ENCODE measurements at places on chromosomes 7 and 10. TPM values are rescaled to one million over a fixed set of nuclear protein-coding genes. Genes with fewer than 3 reads are reported as not detected.

The FKBP6 gene
- polyA plus RNA-seq: not detected

The FAM25G gene
- polyA plus RNA-seq: not detected

The DNMBP gene
- polyA plus RNA-seq: 17.0 TPM

The SRGN gene
- polyA plus RNA-seq: 52.3 TPM

The CYP3A4 gene
- polyA plus RNA-seq: not detected

The CARD11 gene
- 125 TPM for polyA plus RNA-seq

The ARMC3 gene
- polyA plus RNA-seq: not detected

The WNT8B gene
- polyA plus RNA-seq: not detected

The BEND7 gene
- 0.10 TPM for polyA plus RNA-seq

The UNCX gene
- polyA plus RNA-seq: not detected

The STOX1 gene
- 0.07 TPM for polyA plus RNA-seq

The WNT2 gene
- polyA plus RNA-seq: not detected

DNA sequence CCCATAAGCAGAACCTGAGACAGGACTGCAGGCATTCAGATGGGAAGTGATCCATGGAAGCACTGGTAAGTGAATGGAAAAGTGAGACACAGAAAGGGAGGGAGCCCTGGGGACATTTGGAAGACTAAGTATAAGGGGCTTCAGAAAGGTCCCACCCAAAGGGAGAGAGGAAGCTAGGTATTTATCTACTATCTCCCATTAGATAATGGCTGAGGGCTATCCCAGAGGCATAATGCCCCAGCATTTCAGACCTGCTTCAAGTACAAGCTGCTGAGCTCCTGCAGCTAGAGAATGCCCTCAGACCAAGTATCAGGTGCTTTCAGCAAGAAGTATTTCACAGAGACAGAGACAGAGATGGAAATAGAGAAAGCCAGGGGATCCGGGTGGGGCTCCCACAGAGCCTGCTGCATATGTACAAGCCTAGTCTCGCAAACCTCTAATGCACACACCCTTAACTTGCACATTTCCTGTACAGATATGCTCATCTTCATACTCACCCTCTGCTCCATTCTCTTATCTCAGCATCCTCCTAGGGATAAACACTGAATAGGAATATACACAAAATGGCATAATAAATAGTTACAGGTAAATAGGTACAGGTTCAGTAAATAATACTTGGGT is 20.2 kb downstream of the KDM7A start:
- DNase-seq: no peak

GRCh38 chr7:147199868-147200267 is 1083.3 kb downstream of the CNTNAP2 start:
- no peak for DNase-seq

DNA sequence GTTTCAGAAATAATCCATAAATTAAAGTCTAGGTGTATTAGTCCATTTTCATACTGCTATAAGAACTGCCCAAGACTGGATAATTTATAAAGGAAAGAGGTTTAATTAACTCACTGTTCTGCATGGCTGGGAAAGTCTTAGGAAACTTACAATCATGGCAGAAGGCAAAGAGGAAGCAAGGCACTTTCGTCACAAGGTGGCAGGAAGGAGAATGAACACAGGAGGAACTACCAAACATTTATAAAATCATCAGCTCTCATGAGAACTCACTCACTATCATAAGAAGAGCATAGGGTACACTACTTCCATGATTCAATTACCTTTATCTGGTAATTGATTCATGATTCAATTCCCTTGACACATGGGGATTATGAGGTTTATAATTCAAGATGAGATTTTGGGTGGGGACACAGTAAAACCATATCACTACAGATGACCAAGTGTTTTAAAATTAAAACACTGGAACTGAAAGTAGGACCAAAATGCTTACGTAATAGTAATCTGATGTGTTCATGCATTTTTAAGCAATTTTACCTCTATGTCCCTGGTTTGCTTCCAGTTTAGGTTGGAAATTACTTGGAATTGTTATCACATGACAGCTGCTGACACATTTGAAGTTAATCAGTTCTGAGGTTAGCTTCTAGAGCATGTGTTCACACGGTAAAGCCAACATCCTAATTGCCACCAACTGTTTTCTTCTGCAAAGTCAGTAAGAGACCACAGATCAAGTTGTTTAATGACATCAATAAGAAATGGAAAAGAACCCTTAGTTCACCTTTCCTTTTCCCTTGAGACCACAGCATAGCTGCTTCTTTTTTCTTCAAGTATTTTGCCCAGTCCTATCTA is 48.4 kb upstream of the SEMA3C start:
- no peak for DNase-seq

- DNase-seq: no peak
Measured at GRCh38 chr7:473211-473734, 46.4 kb downstream of the PDGFA start.

DNA sequence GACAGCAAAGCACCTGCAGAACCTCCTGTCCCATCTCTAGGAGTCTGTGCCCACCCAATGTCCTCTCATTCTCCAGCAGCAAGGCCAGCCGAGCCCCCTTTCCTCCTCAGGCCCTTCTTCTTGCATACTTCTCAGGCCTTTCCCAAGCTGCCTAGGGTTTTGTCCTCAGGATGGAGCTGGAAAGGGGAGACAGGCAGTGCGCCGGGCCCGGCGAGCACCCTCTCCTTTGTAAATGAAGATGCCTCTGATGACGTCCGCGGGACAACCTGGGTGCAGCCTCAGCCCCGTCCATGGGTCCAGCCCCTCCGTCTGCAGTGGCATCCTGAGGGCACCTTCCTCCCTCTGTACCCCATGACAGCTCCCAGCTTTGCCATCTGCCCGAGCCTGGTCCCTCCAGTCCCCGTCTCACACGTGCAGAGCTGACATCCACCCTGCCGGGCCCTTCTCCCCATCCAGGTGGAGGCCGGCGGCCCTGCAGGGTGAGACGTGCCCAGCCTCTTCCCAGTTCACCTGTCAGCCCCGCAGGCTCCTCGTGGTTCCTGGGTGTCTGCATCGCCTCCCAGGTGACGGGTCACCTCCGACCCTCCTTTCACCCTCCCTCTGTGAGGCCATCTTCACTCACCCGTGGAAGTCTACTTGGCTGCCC is 36.4 kb downstream of the JAKMIP3 start:
- DNase-seq: no peak

DNA sequence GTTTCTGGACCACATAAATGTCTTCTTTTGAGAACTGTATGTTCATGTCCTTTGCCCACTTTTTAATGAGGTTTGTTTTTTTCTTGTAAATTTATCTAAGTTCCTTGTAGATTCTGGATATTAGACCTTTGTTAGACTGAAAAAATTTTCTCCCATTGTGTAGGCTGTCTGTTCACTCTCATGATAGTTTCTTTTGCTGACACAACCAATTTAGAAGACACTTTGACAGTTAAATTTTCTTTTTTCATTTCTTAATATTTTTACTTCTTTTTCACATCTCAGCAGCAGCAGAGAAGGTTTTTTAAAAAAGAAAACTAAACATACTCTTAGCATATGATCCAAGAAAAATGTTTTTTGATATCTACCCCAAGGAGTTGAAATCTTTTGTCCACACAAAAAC is 61.8 kb downstream of the RNF32 start:
- DNase-seq: no peak

GRCh38 chr7:76053461-76053860 is 5.6 kb downstream of the MDH2 start:
- DNase-seq: no peak

GRCh38 chr10:79321951-79322350 is 25.3 kb upstream of the PPIF start:
- no peak for DNase-seq

DNA sequence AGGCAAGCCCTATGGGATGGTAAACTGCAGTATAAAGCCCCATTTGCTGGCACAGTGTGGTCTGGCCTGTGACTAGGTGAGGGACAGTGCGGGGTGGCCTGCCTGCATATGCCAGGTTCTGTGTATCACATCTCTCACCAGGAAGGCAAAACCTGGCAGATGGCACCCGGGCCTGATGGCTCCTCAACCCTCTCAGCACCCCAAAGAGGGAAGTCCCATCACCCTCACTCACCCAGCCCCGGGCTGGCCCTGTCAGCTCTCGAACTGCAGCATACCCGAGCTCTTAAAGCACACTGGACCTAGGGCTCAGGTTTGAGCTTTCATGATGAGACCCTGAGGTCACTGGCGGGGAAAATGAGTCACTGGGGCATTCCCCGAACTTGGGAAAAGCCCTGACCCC is 130.5 kb downstream of the LHPP start:
- DNase-seq: peak; percentile 13

DNA sequence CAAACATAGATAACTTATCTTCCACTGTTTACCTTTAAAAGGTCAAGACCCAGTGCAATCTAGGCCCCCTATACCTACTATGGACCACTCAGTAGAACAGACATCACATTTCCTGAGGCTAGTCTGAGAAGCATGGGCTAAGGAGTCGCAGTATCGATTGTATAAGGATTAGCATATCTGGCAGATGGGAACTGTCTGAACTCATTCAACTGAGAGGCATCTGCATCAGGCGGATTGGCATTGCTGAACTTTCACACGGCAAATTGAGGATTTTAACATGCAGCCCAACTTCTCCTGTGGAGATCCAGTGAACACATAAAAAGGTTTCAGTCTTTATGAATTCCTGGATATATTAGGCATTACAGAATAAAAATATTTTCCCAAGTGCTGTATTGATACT is 89.1 kb upstream of the LRGUK start:
- no peak for DNase-seq

DNA sequence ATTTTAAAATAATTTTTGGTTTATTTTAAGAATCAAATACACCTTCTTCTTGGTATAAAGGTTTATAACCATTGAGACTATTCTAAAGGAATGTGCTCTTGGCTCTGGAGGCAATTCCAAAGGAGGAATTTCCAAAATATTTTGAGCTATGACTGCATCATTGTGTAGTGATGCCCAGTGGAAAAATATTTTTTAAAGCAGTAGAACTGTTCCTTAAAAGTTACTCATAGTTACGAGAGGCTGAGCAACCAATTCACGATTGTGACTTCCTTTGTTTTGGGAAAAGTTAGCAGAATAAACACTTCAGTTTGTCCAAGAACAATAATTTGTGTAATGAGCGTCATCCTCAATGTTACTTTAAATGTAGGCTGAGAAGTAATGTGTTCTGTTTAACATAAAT is 233.6 kb downstream of the BAMBI start:
- no peak for DNase-seq

DNA sequence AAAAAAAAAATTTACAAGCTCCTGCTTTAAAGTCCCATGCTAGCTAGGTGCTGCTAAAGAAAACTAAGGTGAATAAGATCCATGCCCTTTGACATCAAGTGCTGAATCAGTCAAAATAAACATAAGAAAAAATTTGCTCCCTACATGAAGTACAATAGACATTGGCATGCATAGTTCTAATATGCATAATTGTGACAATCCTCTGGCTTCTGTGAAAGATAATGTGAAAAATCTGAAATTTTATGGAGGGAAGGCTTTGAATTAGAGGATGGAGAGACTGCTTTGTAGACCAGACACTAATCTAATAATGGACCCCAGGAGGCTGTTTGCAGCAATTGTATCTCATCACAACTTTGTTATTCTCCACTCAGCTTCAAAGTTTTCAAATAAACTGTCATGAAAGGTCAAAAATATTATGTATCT is 127.9 kb upstream of the CDK1 start:
- no peak for DNase-seq

- no peak for DNase-seq
Measured at GRCh38 chr10:98086837-98087708, 47.4 kb upstream of the R3HCC1L start.

GRCh38 chr10:99708428-99709012 is 23.4 kb downstream of the COX15 start:
- no peak for DNase-seq

GRCh38 chr10:113322843-113323242 is 230.0 kb upstream of the HABP2 start:
- DNase-seq: peak; percentile 13

GRCh38 chr10:28559618-28560017 is 26.7 kb downstream of the WAC start:
- no peak for DNase-seq

GRCh38 chr7:46957195-46957594 is 624.7 kb downstream of the TNS3 start:
- DNase-seq: no peak

DNA sequence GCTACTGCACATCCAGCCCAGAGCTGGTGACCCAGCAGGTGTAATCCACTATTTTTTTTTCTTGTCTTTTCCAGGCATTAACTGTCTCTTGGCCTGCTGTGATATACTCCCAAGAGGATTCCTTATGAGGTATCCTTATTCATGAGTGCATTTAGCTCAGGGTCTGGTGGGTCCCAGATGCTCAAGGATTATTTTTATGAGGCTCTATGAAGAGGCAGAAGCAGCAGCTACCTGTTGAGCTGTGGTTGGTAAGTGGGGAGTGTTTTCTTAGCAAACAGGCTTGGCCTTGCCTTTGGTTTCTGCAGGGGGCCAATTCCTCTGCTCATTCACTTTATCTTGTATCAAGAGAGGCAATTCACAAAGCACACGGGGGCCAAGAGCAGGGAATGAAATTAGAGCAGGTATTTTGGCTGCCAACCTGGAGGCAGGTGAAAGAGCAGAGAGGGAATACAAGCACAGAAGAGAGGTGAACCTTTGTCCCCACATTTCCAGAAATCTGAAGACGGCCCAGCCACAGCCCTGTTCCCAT is 221.6 kb downstream of the TMEM178B start:
- DNase-seq: no peak

GRCh38 chr10:69612760-69613159 is 17.3 kb upstream of the FAM241B start:
- DNase-seq: no peak

GRCh38 chr7:45078125-45078681 is 10.6 kb downstream of the NACAD start:
- DNase-seq: no peak

DNA sequence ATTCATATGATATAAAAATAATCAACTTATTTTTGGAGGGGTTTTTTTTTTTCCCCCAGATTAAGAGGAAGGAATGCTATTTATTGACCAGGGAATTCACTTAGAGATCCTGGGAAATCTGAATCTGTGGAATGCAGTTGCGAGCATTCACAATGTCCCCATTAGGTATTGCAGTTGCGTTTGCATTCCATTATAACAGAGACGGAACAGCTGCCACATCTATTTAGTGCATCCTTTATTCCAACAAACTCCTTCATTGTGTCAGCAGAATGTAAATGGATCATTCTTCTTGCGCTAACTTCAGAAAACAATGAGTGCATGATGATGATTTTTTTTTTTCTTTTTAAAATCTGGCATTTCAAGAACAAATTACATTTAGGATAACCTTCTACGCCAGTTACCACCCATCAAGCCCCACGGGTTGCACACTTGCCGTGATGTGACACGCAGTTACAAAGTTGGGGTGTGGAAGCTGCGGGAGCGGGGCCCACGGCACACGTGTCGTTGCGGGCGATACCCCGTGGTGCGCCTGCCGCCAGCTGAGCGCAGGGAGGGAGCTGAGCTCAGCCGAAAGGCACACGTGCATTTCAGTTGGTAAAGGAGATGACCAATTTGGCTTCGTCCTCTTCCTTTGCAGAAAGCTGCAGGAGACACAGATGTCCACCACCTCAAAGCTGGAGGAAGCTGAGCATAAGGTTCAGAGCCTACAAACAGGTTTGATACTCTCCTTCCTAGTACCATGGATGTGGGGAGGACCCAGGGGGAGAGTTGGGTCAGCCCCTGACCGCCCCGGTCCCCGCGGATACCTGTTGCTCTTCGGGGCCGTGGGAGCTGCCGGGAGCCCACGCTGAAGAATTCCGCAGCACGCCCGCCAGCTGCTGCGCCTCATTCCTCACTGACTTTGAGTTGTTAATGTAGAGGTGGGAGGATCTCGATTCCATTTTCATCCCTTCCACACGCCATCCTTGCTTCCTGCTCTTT is 175.3 kb upstream of the SH2B2 start:
- no peak for DNase-seq
